ENCODE measurements at places on chromosomes 2 and 18.

DNA sequence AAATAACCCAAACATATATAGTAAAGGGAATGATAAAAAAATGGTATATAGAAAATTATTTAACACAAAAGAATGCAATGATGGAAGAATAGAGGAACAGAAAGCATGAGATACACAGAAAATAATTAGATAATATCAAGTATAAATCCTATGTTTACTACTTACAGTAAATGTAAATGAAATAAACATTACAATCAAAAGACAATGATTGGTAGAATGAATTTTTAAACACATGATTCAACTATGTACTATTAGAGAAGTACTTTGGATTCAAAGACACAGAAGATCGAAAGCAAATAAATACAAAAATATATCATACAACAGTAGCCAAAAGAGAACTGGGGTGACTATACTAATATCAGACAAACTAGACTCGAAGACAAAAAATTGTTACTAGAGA, 97.6 kb upstream of the PARD3B start:
- DNase-seq, result no peak

DNA sequence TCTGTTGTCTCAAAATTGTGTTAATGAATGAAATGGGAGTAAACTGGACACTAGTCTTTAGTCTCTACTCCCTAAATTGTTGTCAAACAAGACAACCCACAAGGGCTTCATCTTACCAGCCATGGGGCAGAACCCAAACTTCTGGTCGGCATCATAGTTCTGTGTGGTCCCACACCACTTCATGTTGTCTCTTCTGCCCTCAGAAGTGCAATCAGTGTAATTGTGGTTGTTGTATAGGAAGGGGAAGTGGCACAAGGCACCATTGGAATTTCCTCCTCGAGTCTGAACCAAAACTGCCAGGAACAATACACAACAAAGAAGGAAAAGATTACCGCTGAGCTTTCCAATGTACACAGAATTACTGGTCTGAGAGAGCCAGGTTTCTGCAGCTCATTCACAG, 12.6 kb downstream of the FN1 start:
- DNase-seq, result peak; percentile 38

- peak; percentile 10 for DNase-seq
Observed at GRCh38 chr2:207879536-207879935, 109.8 kb upstream of the FZD5 start.

DNA sequence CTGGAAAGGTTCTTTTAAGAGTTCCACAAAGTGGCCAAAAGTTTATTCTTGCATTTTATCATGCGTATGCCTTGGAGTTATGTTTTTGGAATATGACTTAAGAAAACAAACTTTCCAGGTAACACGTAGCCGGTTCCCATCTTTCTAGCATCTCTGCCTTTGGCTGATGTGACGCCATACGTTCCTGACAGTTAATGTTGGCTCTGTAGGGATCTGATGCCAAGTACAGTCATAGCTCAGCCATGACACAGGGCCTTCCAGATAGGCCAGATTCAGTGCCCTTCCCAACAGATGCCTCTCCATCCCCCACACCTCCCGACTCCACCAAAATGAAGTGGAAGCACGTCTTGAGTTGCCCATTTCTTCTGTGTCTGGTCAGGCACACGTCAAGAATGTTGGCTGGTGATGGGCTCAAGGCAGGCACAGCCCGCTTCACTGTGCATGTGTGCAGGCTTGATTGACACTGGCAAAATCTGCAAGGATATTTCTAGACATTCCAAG, 51.0 kb upstream of the THOC1 start:
- no peak for DNase-seq

Data from iris pigment epithelial cell (primary cell).